Stimulated activated naive CD4-positive, alpha-beta T cell treated with Interleukin-2 at 50 U/mL for 16 hours (primary cell): ENCODE measurements at places on chromosomes 2 and 18.

DNA sequence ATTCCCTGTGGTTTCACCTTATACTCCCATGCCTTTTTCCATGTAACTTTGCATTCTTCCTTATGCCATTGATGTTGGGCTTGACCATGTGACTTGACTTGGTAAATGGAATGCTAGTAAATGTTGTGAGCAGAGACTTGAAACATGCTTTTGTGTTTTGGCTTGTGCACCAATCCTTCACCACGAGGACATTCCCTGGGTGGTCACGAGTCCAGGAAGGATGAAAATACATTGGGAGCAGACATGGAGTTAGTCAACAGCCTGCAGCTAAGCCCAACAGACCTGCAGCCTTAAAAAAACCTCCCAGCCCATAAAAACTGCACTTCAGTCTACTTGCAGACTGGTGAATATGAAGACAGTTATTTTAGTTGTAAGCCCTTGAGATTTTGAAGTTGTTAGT, 116.5 kb upstream of the SPATS2L start:
- DNase-seq = no peak

DNA sequence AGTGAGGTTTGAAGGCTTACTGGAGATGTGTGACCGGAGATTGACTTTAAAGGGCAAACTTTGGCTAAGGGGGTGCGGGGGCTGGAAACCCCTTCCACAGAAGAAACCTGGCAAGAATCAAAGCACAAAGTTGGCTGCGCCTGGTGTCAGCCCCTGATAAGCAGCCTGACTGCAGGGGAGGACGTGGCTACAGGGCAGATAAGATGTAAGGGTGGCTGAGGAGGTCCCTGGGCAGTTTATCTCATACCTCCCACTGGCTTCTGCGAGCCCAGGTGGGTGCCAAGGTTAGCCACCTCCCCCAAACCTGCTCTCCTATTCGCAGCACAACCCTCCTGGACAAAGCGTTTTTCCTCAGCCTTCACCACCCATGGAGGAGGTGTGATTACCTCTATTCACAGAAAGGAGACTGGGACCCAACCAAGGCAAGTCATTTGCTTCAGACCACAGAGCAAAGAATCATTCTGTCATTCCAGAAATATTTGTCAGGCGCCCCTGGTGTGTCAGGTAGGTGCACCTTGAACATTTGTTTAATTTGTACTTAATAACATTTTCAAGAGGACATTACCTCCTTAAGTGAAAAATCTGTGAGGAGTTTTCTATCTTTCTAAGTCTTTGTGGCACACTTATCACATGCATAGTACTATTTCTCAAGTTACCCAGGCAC, 73.1 kb upstream of the IL1R1 start:
- no peak for DNase-seq

- DNase-seq = no peak
Measured at GRCh38 chr2:33529771-33530481, 53.5 kb downstream of the RASGRP3 start.

DNA sequence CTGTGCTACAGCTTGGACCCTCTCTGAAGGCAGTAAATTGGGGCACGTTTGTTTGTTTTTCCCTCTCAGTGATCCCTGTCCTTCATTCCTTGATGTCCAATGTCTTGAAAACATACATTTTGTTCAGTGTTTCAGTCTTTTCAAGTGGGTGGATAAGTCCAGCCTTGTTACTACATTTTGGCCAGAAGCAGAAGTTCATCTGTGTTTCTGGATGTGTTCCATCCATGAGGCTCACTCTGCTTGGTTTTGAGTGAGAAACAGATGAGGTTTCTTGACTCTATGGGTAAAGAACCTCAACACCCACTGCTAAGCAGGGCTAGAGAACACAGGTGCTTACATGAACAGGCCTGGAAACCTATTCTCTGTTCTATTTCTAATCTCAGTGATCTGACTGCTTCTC, 74.5 kb upstream of the RFX8 start:
- DNase-seq = no peak

DNA sequence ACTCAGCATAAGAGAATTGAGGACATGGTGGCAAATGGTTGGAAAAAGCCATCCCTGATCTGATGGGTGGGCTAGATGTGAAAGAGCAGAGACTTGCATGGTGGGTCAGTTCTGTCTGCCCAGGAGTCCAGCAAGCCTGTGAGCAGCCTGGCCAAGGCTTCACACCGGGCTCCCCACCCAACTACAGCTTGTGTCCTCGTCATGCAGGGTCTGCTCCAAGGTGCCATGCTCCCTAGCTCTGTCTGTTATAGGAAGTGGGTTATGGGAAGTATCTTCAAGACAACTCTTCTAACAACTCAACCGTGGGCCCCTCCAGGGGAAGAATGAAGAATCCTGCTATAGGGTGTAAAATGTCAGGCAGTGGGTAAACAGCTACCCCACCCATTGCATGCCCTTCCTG, 97.4 kb downstream of the ADD2 start:
- DNase-seq = no peak

DNA sequence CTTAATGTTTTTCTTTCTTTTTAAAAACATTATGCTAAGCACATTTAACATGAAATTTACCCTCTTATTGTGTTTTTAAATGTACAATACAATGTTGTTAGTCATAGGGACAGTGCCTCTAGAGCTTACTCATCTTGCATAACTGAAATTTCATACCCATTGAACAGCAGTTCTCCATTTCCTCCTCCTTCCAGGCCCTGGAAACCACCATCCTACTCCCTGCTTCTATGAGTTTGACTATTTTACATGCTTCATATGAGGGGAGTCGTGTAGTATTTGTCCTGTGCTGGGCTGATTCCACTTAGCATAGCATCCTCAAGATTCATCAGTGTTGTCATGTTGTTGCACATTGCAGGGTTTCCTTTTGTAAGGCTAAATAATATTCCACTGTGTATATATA, 92.6 kb downstream of the SPATS2L start:
- DNase-seq = no peak

DNA sequence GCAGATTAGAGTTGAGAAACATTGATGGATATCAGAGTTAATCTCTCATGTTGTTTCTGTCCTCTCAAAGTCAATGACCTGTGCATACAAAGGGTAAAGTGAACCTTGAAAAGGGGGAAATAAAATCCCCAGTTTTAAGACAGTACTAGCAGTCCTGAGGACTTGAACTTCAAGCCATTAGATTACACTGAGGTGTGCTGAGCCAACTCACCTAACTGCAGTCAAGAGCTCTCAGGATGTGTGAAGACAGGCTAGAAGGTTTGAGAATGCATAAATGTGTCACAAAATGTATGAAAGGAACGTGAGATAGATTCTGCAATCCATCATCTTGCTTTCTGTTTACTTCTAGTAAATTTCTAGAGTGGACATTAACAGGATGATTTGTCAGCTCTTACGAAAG, 35.5 kb downstream of the DOCK10 start:
- DNase-seq = no peak

DNA sequence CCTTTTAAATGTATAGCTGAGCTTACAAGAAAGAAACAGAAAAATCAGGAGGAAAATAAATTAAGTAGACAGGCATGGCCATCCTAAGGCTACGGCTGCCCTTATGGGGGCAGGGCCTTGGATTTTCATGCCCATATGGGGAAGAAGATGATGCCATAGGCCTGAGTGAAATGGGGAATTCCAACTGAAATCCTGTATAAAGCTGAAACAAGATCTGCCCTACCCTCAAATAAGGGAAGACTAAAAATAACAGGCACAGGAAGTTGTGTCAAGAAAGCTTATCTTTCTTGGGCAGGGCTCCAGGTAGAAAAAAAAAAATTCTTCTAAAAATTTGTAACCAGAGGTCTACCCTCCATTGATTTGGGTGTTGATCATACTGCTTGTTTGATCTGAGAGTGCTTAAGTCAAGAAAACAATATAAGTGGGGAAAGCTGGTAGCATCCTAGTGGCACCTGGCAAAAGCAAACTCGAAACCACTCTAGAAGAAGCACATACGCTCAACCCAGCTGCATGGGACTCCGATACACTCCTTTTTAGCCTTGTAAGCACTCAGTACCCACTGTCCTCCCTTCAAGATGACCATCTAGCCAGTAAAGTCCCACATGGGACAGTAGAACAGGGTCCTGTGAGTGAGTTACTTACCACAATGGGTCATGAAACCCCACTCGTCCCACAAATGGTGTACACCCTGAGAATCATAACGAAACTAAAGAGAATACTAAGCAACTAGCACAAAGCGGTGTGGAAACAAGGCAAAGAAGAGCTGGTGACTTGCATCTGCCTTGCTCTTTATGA, 22.3 kb downstream of the DNAH7 start:
- DNase-seq = no peak

GRCh38 chr2:190353537-190353899, 10.1 kb downstream of the INPP1 start:
- no peak for DNase-seq

GRCh38 chr2:45264227-45265225, 255.3 kb upstream of the SIX2 start:
- DNase-seq = no peak

GRCh38 chr2:94977826-94978225, 47.7 kb upstream of the MAL start:
- DNase-seq = no peak

DNA sequence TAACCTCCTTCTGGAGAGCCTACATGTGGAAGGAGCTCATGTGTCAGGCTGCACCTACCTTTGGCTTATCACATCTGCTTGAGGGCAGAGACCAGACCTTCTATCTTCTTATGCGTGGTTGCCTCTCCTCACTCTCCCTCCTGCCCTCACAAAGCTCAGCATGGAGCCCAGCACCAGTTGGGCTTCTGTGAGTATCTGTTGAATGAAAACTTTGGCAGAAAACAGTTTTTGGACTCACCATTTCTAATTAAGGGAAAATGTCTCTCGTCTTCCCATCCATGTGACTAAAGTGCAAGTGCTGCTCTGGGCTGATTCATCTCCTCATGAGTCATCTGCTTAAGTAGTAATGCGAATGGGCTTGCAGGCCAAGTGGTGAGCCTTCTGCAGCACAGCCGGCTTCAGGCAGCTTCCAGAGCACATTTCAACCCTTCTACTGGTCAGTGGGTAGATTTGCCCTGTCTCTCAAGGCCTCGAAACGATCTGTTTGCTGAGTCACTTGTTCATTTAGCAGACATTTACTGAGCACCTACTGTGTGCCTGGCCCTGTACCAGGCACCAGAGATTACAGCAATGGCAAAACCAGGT, 102.6 kb downstream of the VSNL1 start:
- DNase-seq = no peak

DNA sequence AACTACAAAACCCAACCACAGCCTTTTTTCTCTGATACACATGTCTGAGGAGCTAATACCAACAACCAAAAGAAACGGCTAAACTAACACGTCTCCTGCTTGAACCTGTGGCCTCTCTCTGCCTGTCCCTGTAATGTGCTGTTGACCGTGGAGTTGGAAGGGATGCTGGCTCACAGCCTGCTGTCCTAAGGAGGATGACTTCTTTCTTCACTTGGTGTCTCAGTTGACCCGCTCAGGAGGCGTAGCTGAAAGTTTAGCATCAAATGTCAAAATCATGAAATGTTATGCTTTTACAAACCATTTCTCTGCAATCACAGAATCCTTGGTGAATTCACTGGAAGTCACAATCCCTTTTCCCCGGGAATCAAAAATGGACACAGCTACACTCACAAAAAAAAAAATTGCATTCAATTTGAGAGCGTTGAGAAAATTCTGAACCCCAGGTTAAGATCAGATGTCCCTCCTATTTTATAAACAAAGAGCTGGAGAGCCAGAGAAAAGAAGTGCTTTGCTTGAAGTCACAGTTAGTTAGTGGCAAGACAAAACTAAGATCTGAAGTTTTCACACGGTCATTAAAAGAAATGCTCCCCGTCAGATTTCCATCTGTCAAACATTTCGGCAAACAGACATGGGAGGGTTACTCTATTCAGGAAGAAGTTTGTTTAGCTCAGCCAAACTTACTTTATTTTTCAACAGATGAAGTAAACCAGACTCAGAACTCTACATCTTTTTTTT, 74.3 kb downstream of the IRS1 start:
- DNase-seq = no peak

- DNase-seq = no peak
Measured at GRCh38 chr2:85221067-85221691, 88.0 kb downstream of the TCF7L1 start.

DNA sequence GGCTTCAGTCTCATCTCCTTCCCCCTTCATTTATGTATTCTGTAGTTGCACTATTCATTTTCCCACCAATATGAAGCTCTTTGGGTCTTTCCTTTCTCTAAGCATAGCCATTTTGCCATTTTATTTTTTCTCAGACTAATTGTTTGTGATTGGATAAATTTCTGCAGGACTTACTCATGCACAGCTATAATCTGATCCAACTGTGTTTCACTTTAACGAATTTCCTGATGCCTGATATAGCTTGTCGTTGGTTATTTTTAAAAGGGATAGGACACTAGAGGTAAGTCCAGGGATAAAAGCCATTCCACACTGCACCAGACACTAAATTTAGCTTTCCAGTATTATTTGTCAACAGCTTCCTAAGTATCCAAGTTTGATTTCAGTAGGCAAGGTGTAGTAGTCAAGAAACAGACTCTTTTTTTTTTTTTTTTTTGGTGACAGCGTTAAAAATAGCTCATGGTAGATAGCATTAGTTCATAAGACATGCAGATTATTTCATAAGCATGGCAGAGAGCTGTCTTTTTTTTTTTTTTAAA, 17.4 kb downstream of the ASB18 start:
- DNase-seq = no peak

DNA sequence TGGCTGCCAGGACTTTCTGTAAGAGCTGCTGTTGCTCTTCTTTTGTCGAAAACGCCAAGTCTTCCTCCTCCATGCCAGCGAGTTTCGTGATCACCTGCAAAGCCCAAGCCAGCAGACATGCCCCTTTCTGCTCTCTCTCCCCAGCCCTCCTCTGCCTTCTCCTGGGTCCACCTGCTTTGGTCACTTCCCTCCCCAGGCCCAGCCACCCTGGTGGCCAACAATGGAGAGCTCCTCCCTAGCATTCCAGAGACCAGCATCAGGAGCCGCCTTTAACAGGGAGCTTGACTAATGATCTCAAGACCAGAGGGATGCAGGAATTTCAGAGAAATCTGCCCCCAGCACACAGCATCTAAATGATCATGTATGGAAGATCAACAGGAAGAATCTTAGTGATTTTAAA, 34.6 kb downstream of the ERCC3 start:
- no peak for DNase-seq

DNA sequence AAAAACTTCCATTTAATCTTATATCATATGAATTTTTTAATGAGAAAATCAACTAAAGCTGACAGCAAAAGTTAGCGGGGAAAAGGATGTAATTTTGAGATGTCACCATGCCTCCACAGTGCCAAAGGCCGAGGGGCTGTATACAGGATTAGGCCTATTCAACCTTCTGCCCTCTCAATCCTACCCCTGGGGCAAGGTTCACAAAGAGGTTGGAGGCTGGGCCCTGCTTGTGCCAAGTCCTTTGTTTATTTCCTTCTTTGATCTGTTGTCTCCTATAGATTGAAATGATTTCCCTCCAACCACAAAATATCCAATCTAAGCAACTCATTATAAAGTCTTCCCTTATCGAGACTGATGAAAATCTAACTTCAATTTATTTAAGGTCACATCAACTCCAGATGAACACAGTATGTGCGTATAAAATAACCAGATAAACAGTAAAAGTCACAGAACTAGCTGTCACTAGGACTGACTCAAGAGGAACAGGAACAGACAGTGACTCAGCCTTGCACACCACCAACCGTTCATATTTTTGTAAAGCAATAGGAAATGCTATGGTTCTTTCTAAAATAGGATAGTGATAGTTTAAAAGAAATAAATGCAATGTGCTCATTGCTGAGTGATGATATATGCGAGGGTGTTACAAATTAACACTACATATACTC, 95.8 kb downstream of the SLC25A12 start:
- DNase-seq = no peak
